ENCODE measurements at places on chromosomes 5 and 9.

DNA sequence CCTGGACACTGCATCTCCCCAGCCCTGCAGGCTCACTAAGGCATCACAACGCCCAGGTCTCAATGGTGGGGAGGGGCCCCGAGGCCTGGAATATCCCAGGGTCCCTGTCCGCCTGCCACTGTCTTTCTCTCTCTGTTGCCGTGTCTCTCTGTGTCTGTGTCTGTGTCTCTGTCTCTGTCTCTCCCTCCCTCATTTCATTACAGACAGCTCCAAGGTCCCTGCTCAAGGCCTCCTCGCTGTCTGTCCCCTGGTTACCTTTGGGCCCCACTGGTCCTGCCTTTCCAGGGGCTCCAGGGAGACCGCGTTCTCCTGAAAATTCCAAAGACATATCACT lies 3.2 kb downstream of the FCN1 start:
- no peak for DNase-seq

DNA sequence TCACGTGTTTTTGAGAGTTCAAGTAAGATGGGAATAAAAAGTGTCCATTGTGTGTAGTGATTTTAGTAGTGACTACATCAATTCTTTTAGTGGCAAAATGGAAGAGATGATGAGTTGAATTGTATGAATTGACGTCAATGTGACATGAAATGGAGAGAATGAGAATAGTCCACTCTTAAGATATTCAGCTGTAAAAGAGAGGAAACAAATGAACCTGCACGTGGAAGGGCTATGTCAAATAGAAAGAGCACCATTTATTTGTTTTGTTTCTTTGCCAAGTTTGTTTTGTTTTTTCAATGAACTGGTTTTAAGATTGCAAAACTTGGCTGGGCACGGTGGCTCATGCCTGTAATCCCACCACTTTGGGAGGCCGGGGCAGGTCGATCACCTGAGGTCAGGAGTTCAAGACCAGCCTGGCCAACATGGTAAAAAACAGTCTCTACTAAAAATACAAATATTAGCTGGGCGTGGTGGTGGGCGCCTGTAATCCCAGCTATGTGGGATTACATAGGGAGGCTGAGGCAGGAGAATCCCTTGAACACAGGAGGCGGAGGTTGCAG lies 453.8 kb downstream of the TAF11L14 start:
- DNase-seq: no peak

DNA sequence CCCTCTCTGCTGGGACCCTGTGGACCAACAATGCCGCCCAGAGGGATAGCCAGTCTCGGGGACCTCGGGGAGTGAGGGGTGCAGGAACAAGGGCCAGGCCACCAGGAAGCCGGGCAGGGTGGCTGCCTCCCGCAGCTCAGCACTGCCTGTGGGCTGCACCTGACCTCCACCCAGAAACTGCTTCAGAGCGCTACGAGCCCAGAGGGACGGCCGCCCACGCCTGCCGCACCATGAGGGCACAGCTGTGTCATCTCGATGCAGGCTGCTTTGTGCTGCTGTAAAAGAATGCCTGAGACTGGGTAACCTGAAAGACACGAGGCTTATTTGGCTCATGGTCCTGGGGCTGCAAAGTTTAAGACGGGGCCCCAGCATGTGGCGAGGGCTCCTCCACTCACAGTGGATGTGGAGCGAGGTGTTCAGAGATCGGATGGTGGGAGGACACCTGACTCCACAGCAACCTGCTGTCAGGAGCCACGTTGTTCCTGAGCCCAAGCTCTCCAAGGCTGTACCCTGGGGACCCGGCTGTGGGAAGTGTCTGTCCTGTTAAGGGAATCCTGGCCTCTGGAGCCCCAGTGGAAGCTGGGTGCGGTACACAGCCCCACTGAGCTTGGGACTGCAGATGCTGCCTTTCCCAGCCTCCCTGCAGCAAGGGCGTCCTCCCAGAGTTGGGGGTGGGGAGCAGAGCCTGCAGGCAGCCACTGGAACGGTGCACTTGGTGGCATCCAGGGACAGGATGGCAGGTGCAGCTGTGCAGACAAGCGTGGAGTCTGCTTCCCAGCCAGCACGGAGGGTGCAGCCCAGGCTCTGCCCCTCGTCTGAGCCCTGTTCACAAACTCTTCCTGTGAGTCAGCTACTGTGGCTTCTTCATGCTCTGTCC lies 11.8 kb upstream of the ZDHHC11 start:
- DNase-seq: no peak

- DNase-seq: no peak
These were observed 24.4 kb upstream of the SH3RF2 start for GRCh38 chr5:145912019-145912418.

DNA sequence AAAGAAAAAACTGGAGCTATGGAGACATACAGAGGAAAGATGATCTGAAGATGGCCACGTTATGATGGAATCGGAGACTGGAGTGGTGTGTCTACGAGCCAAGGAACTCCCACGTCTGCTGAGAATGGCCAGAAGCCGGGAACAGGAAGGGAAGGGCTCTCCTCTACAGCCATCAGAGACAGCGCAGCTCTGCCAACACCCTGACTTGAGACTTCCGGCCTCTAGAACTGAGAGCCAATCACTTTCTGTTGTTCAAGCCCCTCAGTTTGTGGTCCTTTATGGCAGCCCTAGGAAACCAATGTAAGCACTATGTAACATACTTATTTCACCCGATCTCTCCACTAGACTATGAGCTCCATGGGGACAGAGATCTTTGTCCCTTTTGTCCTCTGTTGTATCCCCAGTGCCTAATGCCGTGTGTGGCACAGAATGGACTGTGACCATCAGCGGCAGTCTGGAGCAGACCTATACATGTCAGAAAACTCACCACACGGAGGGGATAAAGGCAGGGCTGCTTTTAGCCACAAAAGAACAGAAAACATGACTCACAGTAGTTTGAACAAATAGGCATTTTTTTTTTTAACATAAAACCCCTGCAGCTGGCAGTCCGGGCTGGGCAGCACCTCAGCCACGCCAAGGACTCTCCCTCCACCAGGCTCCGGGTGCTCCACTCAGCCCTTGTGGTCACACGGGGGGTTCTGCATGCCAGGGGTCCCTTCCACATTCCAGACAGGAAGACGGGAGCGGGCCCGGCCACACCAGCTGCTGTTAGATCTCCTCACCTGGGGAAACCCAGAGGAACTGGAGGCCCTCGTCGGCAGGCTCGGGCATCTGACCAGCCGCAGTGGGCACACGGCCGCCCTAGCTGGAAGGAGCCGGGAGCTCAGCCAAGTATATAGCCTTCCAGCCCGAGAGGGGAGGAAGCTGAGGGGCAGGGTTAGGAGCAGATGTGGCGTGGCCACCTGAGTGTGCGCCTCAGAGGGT lies 16.1 kb upstream of the MXD3 start:
- DNase-seq: no peak

DNA sequence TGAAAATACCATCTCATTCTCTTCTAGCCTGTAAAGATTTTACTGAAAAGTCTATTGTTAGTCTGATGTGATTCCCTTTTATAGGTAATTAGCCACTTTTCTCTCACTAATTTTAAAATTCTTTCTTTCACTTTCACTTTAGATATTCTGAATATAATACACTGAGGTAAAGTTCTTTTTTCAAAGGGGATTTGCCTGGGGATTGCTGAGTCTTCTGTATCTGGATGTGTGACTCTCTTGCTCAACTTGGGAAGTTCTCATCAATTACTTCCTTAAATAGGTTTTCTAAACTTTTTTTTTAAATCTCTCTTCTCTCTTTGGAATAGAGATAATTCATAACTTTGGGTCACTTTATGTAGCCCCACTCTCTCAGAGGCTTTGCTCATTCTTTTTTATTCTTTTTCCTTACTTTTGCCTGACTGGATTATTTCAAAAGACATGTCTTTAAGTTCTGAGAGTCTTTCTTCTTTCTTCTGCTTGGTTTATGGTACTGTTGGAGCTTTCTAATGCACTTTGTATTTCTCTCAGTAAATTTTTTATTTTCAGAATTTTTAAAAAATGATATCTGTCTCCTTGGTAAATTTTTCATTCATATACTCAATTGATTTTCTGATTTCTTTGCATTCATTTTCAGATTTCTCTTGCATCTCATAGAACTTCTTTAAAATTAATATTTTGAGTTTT lies 55.9 kb upstream of the IL12B start:
- no peak for DNase-seq

- DNase-seq: no peak
These were observed 440.8 kb upstream of the PIK3R1 start for GRCh38 chr5:67774786-67775185.

- no peak for DNase-seq
These were observed 551.8 kb downstream of the CETN3 start for GRCh38 chr5:89857790-89858189.

DNA sequence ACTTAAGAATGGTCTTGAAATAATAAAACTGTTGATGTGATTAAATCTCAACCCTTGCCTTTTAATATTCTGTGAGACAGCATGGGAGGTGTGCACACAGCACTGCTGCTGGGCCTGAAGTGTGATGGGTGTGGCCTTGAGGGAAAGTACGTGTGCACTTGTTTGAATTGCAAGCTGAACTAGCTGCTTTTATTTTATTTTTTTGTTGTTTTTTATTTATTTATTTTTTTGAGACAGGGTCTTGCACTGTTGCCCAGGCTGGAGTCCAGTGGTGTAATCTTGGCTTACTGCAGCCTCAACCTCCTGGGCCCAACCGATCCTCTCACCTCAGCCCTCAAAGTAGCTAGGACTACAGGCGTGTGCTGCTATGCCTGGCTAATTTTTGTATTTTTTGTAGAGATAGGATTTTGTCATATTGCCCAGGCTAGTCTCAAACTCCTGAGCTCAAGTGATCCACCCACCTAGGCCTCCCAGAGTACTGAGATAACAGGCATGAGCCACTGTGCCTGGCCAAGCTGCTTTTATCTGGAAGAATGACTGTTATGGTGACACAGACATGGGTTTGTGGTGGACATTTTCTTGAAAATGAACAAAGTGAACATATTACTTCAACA lies 58.9 kb downstream of the GPR107 start:
- no peak for DNase-seq

DNA sequence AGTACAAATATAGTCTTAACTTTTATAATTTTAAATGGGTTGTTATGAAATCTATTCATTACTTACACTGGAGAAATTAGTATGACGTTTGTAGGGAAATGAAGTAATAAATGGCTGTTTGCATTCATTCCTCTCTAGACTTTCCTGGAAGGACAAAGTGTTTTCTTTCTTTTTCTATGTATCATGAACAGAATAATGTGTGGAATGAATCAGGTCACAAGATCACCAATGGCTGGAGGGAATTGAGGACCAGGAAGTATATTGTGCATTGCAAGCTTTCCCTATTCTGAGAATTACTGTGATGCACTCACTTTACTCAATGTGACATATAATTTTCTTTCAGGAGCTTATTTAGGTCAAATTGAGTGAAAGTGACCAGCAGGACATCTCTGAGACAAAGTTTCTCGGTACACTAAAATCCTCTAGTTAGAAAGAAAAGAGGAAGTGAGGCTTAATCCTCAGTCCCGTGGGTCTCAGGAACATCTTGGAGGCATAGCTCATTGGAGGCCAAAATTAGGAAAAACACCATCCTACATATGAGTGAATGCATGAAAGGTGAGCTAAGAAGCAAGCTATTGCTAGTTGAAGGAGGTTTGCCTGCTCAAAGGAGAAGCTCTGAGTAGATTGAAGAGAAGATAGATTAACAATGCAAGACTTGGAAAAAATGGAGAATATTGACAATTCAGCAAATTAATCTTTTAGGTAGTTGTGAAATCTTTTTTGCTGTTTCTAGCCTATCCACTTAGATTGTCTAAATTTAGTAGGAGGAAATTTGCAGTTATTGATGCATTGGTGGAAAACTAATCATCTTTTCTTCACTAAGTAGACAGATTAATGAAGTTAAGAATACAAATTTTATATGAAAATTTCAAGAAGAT lies 28.0 kb downstream of the ERAP2 start:
- no peak for DNase-seq

DNA sequence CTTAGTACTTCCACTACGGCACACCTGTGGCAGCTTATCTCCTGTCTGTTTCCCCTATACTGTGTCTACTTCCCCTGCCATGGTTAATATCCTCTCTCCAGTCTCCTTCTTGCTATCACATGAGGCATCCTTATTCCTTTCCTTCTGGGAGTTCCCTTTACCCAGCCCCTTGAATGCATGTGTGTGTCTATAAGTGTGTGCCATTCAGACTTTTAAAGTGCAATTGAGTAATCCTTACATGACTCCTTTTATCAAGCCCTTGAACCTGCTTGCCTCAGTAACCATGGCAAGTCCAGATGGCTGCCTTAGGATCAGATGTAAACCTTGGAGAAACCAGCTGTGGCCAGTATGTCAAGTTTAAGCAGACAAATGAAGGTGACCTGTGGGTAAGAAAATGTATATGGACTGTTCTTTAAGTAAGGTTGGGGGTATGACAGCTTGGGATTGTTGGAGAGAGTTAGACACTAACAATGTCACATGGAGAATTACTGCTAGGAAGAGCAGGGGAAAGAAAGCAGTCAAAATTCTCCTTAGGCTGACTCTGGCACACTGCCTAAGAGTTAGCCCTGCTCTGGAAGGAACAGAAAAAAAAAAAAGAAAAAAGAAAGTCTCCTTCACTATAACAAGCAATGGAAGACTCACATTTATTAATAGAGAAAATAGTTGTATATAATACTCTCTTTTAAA lies 142.1 kb downstream of the HINT1 start:
- DNase-seq: no peak

- DNase-seq: no peak
These were observed 1.7 kb upstream of the ALDH1B1 start for GRCh38 chr9:38390851-38391250.

DNA sequence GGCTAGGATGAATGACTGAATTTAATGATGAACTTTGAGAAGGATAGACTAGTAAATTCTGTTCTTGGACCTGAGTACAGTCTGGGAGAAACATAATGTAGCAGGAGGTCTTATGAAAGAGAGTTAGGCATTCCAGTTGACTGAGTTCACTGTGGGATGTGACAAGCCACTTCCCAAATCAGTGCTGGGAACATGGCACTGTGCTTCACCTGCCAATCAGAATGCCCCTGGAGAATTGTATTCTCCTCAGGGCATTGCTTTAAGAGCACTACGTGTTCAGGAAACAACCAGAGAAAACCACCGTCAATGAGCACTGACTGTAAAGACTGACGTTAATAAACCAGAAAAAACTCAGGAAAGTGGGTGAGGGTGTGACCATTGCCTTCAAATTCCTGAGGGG lies 1.2 kb downstream of the CCDC107 start:
- DNase-seq: no peak

GRCh38 chr9:1647776-1648175 lies 367.4 kb upstream of the SMARCA2 start:
- DNase-seq: no peak

- DNase-seq: no peak
These were observed 51.3 kb downstream of the LHFPL2 start for GRCh38 chr5:78597068-78597973.

DNA sequence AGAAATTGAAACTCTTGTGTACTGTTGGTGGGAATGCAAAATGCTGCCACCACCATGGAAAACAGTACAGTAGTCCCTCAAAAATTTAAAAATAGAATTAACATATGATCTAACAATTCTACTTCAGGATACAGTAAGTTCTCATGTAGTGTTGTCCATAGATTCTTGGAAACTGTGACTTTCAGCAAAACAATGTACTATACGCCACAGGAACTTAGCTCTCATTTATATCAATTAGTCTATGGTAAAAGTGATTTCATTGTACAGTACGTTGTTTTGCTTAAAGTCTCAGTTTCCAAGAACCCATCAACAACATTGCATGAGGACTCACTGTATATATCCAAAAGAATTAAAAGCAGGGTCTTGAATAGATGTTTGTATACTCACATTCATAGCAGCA lies 233.5 kb upstream of the GAS1 start:
- no peak for DNase-seq
